CD4-positive, alpha-beta T cell treated with Interleukin-4 for 4 hours (primary cell): ENCODE measurements at places on chromosomes 12 and 14.

GRCh38 chr12:2288875-2289274 lies 236.1 kb downstream of the CACNA1C start:
- no peak for DNase-seq

DNA sequence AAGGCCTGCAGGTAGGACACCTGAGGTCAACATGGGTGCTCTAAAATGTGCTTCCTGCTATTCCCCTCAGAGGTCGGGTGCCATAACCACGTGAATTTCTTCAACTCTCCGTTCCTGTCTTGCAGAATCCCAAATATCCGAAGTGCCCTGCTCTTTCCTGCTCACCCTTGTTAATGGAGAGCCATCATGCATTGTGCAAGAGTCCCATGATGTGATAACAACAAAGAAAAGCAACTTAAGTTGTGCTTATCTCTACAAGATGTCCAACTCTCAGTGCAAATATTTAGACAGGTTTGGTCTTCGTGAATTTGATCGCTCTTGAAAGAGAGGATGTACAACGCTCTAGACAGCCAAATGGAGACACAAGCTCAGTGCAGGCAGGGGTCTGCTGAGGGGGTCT lies 210.6 kb upstream of the PLXNC1 start:
- DNase-seq, result no peak

DNA sequence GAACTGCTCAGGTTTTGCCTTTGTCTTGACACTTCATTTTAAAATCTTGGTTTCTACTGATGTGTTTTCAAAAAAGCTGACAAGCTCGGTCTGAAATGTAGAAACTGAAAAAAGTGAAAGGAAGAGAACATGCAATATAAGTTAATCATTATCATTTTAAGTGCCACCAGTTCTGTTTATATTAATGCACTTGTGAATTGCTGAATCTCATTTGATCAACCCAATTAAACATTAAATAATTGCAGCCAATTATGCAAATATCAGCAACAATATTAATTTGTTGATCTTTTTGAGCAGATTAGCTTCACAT lies 133.8 kb downstream of the BCAT1 start:
- DNase-seq, result no peak

- DNase-seq, result no peak
Observed at GRCh38 chr12:52316701-52317100, 4.5 kb downstream of the KRT83 start.

GRCh38 chr14:53218161-53218560 lies 65.0 kb upstream of the DDHD1 start:
- no peak for DNase-seq

GRCh38 chr14:52836063-52836462 lies 44.7 kb upstream of the GNPNAT1 start:
- no peak for DNase-seq

DNA sequence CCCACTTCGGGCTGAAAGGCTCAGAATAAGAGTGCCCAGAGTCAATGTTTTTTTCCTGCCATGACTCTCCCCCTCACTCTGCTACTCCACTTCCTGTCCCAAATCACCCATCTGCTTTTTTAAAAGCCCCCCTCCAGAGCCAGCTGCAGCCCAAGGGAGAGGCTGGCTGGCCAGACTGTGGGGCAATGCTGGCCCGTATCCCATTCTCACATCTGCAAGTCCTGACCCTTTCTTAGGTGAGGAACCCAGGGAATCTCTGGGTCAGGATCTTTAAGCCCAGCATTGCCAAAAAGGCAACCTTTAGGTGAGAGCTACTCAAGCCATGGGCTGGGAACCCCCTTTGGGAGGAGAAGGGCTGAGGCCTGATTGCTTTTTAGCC lies 1.7 kb upstream of the ITGA5 start:
- DNase-seq, result no peak

GRCh38 chr12:6215932-6216494 lies 15.8 kb downstream of the CD9 start:
- DNase-seq, result no peak

- DNase-seq, result no peak
Observed at GRCh38 chr12:131235871-131236271, 282.2 kb downstream of the ADGRD1 start.

GRCh38 chr14:53519137-53519536 lies 366.0 kb upstream of the DDHD1 start:
- no peak for DNase-seq

DNA sequence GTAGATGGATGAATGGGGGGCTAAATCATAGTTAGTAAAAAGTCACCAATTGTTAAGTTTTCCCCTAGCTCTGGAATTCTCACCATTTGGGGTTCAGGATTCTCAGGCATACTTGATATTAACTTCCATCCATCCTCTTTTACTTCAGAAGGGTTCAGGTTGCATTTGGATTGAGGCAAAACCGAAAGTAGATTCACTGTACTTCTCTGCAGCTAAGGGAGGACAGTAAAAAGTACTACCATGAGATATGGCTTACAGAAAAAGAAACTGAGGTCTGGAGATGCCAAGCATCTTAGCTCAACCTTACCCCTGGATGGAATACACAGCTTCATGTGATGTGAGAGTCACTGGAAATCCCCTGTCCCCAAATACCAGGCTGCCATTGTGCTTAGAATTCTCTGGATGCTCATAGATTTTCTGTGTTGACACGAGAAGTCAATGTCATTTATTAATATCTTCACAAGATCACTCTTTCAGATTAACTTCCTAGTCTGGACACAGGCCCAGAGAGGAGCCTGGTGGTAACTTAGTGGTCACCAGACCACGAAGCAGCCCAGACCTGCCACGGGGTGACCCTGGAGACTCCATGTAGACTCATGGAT lies 87.1 kb downstream of the SSPN start:
- no peak for DNase-seq

GRCh38 chr14:100093319-100093718 lies 28.1 kb downstream of the EVL start:
- no peak for DNase-seq

DNA sequence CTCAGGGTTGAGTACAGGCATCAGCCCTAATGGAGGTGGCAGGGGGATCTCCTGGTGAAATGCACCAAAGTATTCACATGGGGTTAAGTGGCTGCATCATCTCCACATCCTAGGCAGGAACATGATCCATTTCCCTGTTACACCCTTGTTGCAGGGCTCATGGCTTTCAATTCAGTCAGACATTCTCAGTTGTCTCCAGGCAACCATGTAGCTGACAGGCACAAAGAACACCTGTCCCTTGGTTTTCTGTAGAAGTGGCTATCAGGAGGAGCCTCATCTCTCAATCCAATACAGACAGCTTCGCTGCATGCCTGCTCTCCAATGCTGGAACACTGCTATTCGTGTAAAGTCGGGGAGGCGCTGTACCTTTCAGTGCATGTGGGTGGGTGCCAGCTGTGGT lies 299.0 kb upstream of the FOXG1 start:
- DNase-seq, result no peak

DNA sequence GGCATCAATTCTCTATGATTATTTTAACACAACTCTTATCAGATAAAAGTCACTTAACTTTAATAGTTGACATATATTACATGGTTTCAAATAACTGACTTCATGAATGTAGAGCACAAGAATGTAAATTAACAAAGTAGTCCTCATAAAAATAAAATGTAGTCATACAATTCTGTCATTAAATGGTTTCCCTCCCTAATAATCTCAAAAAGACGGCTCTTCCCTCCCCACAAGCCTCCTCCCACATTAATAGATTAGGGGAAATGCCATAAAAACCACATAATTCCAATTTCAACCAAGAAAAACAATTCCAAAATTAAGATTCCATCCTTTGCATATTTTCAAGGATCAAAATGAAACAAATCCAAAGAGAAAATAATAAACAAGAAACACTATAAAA lies 36.7 kb downstream of the SPTLC2 start:
- DNase-seq, result no peak

DNA sequence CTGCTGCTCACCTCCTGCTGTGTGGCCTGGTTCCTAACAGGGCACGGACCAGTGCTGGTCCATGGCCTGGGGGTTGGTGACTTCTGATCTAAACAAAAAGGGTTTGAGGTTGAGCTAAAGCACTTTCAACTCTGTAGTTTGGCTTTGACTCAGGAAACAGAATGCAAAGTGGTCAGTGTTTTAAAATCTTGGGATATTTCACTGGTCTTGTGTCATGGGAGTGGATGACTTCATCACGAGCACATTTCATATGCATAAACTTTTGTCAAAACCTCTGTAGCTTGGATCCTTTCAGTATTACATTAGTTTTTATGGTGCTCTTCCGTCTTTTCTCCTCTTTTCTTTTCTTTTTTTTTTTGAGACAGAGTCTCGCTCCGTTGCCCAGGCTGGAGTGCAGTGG lies 25.6 kb downstream of the FAM161B start:
- DNase-seq, result no peak

- DNase-seq, result peak; percentile 35
Observed at GRCh38 chr14:78598046-78598920, 428.1 kb downstream of the NRXN3 start.

DNA sequence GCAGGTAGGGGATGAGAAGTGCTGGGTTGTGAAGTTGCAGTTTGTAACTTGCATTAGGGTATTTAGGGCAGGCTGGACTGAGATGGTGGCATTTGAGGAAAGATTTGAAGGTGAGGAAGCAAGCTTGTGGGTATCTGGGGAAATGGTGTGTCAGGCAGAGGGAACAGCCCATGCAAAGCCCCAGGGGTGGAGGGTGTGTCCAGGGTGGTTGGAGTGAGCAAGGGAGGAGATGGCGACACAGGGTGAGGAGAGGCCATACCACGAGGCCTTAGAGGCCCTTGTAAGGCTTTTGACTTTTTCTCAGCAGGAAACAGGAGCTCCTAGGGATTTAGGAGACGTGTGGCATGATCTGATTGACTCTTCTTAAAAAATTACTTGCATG lies 136.9 kb downstream of the NUAK1 start:
- DNase-seq, result no peak

GRCh38 chr12:131147293-131147692 lies 193.6 kb downstream of the ADGRD1 start:
- DNase-seq, result no peak

DNA sequence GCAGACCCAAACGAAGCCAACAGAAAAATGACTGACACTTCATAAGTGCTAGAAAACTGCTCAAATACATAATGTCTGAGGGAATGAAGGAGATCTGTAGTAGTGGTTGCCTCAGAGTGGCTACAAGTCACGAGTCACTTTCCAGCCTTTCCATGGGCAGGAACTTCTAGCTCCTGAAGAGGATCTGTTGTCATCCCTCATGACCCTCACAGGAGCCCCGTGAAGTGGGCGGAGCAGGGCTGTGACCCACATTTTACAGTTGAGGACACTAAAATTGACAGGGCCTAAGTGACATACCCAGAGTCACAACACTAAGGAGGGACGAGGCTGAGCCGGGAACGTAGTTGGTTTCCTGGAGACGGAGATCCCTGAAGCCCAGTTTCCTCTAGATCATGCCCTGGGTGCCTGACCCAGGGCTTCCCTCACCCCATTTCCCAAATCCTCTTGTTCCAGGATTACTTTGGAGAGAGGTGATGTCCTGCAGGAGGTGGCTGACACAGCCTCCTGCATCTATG lies 45.8 kb upstream of the P2RX7 start:
- no peak for DNase-seq

GRCh38 chr14:105092171-105093037 lies 27.2 kb upstream of the GPR132 start:
- no peak for DNase-seq

DNA sequence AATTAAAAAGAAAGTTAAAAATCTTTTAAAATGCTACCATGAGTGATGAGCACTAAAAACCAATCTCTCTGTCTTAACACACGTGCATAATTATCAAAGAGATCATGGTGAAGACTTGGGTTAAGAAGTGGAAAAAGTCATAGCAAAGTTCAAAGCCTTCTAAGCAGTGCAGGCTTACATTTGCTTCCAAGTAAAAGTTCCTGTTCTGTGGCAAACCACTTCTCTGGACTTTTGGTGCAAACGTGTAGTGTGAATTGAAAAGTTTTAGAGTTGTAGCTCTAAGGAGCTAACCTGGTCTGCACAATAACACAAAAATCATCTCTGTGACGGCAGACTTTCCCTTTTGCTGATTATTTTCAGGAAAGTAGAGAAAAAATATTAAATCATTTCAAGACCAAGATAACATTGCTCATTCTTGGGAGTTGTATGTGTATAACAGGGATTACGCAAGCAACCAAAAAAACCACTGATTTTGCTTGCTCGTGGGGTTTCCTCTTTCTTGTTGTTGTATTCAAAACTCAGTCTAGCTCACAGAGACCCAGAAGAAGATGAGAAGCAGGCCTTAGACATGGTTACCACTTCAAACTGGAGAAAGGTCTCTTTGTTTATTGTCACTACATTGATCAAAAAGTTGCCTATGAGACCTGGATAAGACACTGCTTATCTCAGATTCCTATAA lies 2.3 kb upstream of the GLIPR1 start:
- peak; percentile 87 for DNase-seq

DNA sequence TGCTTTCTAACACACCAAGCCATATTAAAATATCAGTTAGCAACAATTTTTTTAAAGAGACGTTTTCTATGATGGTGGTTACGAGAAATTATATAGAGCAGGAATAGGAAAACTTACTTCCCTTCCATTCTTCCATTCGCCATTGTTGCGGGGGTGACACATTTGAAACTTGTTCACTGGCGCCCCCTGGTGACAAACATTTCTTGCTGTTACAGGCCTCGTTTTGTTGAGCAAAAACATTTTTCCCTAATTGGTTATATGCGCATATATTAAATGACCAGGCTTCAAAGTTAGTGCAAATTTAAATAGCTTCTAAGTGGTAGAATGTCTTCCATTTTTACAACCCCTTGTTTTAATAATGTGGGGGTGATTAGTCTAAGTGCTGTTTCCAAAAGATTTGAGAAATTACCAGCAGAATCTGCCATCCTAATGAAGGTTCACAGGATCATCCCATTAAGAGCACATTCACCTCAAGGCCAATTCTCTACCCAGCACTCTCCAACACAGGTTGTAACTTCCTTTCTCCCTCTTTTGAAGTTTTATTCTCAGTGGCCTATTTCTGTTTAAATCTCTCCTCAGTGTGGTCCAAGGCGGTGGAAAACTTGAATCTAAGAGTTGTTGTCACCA lies 1124.7 kb downstream of the FLRT2 start:
- peak; percentile 2 for DNase-seq

DNA sequence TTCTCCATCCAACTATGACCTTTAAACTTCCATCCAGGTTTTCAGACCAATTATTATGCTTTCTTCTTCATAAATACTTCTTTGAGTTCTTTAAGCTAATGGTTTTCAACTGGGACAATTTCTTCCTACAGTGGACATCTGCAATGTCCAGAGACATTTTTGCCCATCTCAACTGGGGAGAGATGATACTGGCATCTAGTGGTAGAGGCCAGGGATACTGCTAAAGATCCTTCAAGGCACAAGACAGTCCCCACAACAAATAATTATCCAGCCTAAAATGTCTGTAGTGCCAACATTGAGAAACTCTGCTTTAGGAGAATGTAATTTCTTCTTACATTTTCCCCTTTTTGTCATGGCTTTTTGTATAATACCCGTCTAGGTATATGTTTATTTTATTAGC lies 10.6 kb downstream of the TRHDE start:
- DNase-seq, result no peak

DNA sequence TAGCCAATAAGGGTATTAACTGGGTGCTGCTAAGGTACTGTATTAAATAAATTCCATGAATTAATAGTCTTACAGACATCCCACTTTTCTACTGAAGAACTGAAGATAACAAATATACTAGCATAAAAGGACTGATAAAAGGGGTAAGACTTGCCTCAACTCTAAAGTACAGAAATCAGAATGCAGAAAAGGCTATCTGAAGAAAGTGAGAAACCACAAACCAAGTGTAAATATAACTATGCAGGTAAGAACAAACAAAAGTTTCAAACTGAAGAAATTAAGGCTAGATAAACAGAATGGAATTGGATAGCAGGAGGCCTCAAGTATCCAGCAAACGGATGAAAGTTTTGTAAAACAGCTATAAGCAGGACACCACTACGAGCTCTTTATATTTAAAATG lies 29.5 kb downstream of the YAF2 start:
- no peak for DNase-seq

GRCh38 chr12:50764286-50765094 lies 589 bp downstream of the ATF1 start:
- DNase-seq, result peak; percentile 81
